NCI-H1105 treated with DMSO at 0.1 percent for 48 hours (cell line): ENCODE measurements at places on chromosomes 4 and X.

- no peak for DNase-seq
Measured at GRCh38 chrX:154313147-154313546, 17.6 kb downstream of the TKTL1 start.

- no peak for DNase-seq
Measured at GRCh38 chr4:189202869-189203271, 737.8 kb upstream of the FRG1 start.

GRCh38 chrX:42976746-42977366 lies 198.9 kb upstream of the PPP1R2C start:
- no peak for DNase-seq

GRCh38 chrX:13499736-13500135 lies 69.7 kb upstream of the EGFL6 start:
- peak; percentile 26 for DNase-seq

- peak; percentile 4 for DNase-seq
Measured at GRCh38 chr4:176451443-176451842, 131.7 kb downstream of the SPCS3 start.

- DNase-seq, result no peak
Measured at GRCh38 chr4:2591189-2591588, 54.7 kb downstream of the FAM193A start.

DNA sequence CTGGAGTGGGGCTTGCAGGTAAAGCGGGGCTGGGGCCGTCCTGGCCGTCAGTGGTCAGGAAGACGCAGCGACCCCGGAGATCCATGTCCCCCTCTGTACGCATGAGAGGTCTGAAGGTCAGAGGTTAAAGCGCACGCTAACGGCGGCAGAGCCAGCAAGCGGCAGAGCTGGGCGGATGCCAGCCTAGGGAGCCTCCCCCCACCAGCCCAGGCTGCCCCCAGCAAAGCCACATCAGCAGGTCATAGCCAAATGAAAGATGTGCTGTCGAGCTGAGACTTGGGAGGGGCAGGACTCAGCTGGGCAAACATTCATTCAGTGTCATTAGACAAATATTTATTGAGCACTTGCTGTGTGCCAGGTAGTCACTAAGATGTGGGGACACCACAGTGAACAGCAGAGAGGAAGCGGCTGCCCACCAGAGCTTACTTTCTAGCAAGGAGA lies 593 bp upstream of the JAKMIP1 start:
- DNase-seq, result no peak

GRCh38 chr4:995311-996026 lies 2.3 kb upstream of the SLC26A1 start:
- DNase-seq, result no peak

DNA sequence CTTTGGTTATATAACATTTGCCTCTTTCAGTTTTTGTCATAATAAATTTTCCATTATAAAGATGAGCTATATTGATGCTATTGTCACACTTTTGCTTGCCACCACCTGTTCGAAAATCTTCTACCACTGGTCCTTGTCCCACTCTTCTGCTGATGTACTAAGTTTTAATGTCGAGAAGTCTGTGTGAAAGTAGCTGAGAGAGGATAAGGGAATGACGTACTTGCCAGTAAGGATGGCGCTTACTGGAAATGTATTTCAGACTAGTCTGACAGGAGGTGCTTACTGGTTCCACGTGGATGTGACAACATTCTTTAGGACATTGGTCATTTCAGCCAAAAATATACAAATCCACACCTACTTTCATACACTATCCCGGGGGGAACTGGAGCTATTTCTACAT lies 132.7 kb upstream of the NR3C2 start:
- no peak for DNase-seq

- peak; percentile 33 for DNase-seq
Measured at GRCh38 chrX:101287402-101287801, 3.7 kb downstream of the TAF7L start.

GRCh38 chr4:156941940-156942548 lies 29.6 kb downstream of the PDGFC start:
- DNase-seq, result no peak

DNA sequence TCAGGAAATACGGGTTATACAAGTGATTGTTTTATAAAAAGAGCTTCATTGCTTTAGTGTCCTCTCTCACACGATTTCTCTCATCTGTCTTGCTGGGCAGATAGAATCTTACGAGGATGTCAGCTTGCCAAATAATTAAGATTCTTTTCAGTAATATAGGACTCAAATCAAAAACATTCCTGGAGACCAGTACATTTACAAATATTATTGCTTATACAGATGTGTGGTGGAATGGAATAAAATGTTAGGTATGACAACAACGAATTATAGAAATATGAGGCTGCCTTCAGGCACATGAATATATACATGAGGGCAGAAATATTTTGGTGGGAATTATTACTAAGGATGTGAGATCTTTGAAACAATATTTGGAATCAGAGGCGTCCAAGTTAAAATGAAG lies 88.9 kb downstream of the GC start:
- no peak for DNase-seq

- no peak for DNase-seq
Measured at GRCh38 chrX:66009231-66009845, 30.5 kb downstream of the VSIG4 start.

GRCh38 chr4:42637104-42637503 lies 19.8 kb downstream of the ATP8A1 start:
- DNase-seq, result no peak

- DNase-seq, result no peak
Measured at GRCh38 chr4:30870513-30870912, 150.3 kb downstream of the PCDH7 start.

GRCh38 chr4:152431784-152432183 lies 104.1 kb downstream of the FBXW7 start:
- DNase-seq, result no peak

DNA sequence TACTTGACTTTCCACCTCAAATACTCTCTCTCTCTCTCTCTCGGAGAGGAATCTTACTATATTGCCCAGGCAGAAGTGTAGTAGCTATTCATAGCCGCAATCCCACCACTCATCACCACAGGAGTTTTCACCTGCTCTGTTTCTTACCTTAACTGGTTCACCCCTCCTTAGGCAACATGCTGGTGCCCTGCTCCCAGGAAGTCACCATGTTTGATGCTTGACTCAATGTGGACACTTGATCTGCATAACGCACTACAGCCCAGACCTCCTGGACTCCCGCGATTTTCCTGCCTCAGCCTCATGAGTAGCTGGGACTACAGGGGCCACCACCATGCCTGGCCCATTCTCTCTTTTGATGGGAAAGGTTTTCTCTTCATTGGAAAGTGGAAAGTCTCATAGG lies 271.8 kb downstream of the FBXW7 start:
- DNase-seq, result no peak

- no peak for DNase-seq
Measured at GRCh38 chr4:37757121-37757520, 69.4 kb upstream of the PGM2 start.

DNA sequence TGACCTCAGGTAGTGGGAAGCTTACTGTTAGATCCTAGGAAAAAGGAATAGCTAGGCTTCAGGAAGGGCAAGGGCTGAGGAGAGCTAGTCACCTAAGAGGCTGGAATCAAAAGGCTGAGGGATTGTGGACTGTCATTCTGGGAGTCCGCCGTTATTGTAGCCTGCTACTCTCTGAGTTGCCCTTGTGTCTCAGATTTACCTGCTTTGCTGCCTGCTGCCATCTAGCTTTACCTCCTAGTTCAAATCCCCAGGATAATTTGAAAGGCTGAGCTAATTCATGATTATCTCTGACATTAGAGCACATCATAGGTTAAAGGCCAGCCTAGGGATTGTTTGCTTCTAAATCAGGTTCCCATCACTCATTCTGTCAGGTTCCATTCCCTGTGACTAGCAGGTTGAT lies 120.2 kb downstream of the FHIP1A start:
- DNase-seq, result no peak

DNA sequence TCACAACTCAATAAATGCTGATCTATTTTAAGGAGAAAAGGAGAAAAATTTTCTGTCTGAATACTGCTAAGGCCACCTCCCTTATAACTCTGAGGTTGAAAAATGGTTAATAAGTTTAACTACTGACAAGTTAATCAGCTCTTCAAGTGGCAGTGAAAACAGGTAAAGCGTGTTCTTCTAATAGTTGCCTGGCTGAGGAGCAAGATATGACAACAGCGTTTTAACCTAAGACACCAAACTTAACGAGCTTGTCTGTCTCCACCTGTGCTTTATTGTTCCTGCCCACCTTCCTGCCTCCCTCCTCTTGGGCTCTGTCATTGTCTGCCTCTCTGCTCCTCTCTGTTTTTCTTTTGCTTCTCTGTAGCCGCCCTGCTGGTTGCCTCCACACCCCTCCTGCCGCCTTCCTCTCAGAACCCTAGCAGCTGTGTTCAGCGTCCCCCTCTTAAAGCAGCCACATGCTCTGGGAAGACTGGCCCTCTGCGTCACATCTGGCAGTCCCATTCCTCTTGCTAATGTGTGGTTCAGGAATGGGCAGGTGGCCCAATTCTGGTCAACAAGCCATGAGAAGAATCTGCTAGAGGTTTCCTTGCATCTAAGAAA lies 4.3 kb upstream of the TSPAN5 start:
- peak; percentile 3 for DNase-seq

GRCh38 chrX:50721764-50722521 lies 92.1 kb downstream of the SHROOM4 start:
- no peak for DNase-seq

- no peak for DNase-seq
Measured at GRCh38 chr4:144572660-144573059, 73.3 kb upstream of the HHIP start.

GRCh38 chr4:109243871-109244270 lies 58.6 kb downstream of the COL25A1 start:
- DNase-seq, result no peak

DNA sequence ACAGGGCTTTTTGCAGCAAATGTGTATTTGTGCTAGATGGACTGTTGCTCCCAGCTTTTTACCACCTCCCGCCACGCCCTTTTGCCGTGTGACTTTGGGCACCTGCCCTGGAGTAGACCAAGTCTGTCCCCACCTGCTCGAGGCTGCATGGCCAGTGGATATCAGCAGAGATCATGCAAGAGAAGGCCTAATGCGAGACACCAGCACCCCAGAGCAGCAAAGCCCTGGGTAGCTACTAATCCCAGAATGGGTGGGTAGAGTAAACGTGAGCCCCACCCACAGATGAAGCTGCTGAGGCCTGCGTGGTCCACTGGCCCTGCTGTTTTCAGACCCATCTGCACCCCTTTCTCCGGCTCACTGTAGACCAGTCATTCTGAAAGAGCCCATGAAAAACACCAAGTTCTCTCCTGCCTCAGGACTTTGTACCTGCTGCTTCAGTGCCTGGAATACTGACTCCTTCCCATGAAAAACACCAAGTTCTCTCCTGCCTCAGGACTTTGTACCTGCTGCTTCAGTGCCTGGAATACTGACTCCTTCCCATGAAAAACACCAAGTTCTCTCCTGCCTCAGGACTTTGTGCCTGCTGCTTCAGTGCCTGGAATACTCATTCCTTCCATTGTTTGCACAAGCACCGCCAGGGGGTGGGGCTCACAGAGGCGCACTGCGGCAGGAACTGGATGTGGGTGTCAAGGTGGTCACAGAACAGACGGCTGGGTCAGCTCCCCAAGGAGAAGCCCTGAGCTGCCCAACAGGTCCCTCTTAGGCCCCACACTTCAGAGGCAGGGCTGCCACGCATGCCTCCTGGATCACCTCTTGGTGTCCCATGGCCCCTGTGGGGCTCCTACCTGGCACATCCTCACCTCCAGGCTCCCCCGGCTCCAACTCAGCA lies 5.1 kb upstream of the TNIP2 start:
- no peak for DNase-seq

- no peak for DNase-seq
Measured at GRCh38 chr4:158316264-158316663, 106.0 kb downstream of the TMEM144 start.

DNA sequence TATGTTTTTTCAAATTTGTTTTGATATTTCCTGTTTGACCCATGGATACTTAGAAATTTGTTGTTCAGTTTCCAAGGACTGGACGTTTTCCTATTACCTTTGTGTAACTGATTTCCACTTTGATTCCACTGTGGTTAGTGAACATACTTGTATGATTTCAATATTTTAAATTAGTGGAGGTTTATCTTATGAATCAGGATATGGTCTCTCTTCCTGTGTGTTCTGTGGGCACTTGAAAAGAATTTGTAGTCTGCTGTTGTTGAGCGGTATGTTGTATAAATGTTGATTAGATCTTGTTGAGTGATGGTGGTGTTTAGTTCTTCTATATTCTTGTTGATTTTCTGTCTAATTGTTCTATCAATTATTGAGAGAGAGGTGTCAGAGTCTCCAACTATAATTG lies 21.2 kb upstream of the LAMTOR3 start:
- no peak for DNase-seq

- peak; percentile 50 for DNase-seq
Measured at GRCh38 chrX:150486011-150486410, 82.4 kb upstream of the MTM1 start.

DNA sequence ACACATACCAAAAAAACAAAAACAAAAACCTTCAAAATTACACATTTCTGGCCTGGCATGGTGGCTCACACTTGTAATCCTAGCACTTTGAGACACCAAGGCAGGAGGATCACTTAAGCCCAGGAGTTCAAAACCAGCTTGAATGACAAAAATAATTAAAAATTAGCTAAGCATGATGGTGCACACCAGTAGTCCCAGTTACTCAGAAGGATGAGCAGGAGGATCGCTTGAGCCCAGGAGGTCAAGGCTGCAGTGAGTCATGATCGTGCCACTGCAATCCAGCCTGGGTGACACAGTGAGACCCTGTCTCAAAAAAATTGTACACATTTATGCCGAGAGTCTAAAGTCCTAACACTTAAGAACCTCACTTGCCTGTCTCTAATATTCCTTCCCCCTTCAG lies 18.3 kb downstream of the SLC39A8 start:
- no peak for DNase-seq

DNA sequence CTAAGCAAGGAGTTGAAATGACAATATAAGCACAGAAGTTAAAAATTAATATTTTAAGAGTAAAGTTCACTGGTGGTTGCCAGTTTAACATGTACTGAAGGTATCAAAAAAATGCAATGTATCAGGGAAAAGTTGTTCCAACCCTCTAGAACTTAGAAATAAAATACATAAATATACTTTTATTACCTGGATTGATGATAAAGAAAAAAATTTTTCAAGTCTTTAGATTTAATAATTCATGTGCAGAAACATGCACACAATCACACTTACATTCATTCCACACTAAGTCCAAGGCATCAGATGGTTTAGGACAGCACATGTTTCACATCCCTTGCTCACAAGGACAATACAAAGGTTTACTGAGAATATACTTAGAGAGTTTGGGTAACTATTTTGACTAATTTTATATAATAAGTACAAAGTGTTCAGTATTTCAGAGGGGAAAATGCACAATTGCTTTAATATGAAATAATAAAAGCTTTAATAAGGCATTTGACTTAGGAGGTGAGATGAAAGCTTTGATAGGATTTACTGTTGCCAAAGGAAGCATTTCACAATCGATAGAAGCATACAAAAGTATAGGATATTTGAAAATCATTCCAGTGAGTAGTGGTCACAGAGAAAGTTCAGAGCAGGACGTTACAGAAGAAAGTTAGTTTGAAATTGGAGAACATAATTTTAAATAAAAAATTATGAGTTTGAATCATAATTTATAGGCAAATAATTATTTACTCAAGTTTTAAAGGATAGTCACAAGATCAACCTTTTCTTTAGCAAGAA lies 392 bp upstream of the UGT2A3 start:
- no peak for DNase-seq

- DNase-seq, result peak; percentile 7
Measured at GRCh38 chr4:1365271-1366178, 18.5 kb downstream of the UVSSA start.
